ENCODE measurements at places on chromosomes 12 and 14.

DNA sequence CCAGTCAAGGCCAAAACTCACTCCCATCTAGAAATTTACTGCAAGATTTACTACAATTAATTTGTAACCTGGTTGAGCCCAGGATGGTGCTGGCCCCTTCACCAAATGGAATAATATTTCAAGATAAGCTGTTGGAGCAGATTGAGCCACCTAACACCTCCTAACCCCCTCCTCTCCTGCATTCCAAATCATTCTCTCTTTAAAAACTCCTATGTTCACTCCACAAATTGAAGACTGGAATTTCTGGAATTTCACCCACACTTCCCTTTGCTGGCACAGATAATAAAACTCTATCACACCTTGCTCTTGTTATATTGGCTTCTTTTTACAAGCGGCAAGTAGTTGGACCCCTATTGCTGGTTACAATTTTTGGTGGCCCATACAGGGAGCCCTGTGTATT, 41.7 kb downstream of the MIS18BP1 start:
- DNase-seq, result no peak

DNA sequence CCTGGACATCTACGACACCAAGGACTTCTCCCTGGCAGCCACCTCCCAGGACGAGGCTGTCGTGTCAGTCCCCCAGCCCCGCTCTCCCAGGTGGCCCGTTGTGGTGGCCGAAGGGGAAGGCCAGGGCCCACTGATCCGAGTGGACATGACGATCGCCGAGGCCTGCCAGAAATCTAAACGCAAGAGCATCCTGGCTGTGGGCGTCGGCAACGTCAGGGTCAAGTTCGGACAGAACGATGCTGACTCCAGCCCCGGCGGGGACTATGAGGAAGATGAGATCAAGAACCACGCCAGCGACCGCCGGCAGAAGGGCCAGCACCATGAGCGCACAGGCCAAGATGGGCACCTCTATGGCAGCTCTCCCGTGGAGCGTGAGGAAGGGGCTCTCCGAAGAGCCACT, 118.6 kb downstream of the SLC15A4 start:
- DNase-seq, result no peak

DNA sequence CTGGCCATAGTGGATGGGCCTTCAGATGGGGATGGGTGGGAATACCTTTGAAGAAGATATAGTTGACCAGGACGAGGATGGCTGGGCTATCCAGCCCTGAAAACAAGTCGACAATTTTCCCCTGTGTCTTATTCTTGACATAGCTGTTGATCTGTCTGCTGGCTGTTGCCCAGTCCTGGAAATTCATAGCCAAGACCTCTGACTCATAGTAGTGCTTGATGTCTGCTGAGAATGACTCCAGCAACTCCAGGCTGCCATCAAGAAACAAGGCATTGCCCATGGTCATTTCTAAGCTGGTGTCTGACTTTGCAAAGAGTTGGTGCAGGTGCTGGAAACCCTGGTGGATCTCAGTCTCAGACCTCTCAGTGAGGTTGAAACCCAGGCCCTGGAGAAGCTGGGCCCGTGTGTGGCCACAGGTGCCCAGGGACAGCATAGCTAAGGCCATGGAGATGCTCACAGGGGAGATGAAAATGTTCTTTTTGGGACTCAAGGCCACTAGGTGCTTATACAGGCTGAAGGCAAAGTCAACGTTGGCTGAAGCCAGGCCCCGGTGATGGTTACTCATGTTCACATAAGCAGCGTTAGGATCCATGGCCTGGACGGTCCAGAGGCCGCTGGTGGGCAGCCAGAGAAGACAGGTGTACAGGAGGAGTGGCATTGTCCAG, 9.0 kb downstream of the SERPINA6 start:
- DNase-seq, result no peak

GRCh38 chr12:117845271-117845904, 123.4 kb downstream of the KSR2 start:
- DNase-seq, result no peak

GRCh38 chr12:6374786-6375160, 590 bp downstream of the SCNN1A start:
- no peak for DNase-seq

GRCh38 chr14:71574976-71575375, 357.3 kb upstream of the RGS6 start:
- DNase-seq, result no peak

- no peak for DNase-seq
Observed at GRCh38 chr12:72094490-72094889, 155.8 kb downstream of the TPH2 start.

GRCh38 chr14:70473825-70474224, 21.9 kb downstream of the ADAM21 start:
- DNase-seq, result no peak

- no peak for DNase-seq
Observed at GRCh38 chr14:89013098-89013504, 188.7 kb downstream of the TTC8 start.

GRCh38 chr12:12398026-12398859, 41.4 kb downstream of the BORCS5 start:
- DNase-seq, result no peak

DNA sequence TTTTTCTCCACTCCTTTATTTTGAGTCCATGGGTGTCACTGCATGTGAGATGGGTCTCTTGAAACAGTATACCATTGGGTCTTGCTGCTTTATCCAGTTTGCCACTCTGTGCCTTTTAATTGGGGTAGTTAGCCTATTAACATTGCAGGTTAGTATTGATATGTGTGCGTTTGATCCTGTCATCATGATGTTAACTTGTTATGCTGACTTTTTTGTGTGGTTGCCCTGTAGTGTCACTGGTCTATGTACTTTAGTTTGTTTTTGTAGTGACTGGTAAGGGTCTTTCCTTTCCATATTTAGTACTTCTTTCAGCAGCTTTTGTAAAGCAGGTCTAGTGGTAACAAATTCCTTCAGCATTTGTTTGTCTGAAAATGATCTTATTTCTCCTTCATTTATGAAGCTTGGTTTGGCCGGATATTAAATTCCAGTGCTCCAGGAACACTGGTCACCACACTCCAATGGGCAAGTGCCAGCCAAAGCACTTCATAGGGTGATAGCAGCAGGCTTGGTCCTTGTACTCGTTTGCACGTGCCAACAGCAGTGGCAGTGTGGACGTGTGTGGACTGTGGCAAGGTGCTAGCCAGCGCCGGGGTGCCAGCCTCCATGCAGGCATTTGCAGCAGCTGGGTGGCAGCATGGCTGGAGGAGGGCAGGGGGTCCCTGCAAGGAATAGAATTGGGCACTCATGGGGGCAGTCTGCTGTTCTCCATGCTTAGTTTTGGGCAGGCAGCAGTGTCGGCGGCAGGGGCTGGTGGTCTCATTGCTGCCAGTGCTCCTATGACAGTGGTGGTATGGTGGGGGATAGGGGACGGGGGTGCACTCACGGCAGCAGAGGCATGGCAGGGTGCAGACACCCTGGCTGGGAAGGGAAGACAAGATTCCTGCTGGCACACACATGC, 53.5 kb downstream of the FRS2 start:
- DNase-seq, result no peak

GRCh38 chr12:19506497-19506896, 67.2 kb downstream of the AEBP2 start:
- DNase-seq, result no peak

- no peak for DNase-seq
Observed at GRCh38 chr12:112347581-112347982, 34.6 kb downstream of the HECTD4 start.

- no peak for DNase-seq
Observed at GRCh38 chr12:98733667-98734350, 88.7 kb downstream of the APAF1 start.

GRCh38 chr12:13368431-13368830, 171.9 kb downstream of the EMP1 start:
- no peak for DNase-seq

DNA sequence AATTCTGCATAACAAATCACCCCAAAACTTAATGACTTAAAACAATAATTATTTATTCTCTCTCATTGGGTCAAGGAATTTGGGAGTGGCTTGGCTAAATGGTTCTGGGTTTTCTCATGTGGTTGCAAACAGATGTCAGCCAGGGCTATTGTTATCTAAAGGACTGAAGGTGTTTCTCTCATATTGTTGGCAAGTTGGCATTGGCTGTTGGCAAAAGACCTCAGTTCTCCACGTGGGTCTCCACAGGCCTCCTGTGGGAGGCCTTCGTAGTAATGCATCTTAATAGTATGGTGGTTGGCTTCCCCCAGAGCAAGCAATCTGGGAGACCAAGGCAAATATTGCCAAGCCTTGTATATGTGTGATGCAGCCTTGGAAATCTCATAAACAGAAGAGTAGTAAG, 14.4 kb downstream of the GALNT16 start:
- no peak for DNase-seq

DNA sequence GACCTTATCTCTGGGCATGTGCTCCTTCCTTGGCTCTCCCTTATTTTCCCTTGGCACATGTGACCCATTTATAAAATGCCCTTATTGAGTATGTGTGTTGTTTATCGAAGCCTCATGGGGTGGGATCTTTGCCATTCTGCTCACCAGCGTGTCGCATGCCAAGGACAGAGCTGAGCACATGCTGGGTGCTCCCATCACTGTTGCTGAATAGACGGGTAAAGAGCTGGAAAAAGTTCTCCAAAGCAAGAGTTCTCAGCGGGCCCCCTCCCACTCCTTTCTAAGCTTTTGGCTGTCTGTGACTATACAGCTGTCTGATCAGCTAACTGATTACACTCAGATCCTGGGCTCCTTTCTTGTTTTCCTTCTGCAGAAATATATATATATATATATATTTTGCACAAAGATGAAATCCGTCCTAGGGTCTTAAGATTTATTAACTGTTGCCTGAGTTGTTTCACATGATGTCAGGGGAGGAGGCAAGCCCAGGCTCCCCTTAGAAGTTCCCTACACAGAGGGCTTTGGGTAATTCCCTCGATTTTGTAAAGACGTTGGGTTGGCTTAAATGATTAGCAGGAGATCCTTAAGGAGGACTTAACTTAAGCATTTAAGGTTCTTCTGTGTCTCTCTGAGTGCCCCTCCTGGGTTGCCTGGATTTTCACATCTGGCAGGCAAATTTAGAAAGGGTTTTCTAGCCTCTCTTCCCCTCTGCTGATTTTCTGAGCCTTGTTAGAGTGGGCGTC, 71.6 kb downstream of the TMEM132C start:
- DNase-seq, result no peak

DNA sequence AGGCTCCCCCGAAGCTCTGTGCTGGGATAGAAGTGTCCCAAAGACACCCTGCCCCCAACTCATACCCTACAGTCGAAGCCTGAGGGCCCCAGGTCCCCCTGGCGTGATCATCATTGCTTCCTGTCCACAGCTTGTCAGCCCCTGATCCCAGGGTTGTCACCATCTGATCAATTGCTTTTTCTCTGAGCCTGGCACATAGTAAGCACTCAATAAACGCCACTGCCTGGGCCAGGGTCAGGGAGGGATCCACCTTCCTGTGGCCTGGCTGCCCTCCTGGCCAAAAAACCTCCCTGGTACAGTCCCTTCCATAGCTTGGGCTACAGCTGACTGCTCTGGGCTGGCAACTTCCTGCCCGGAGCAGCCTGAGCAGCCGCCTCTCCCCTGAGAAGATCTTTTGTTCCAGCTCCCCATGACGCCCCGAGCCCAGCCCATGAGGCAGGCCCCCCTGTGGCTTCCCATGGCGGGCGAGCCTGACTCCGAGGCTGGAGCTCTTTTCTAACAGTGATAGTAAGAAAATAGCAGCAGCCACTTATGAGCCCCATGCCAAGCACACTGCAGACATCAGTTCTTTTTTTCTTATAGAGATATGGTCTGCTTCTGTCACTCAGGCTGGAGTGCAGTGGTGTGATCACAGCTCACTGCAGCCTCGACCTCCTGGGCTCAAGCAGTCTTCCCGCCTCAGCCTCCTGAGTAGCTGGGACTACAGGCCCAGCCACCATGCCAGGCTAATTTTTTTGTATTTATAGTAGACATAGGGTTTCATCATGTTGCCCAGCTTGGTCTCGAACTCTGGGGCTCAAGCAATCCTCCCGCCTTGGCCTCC, 6.5 kb downstream of the SH2B3 start:
- DNase-seq, result no peak

DNA sequence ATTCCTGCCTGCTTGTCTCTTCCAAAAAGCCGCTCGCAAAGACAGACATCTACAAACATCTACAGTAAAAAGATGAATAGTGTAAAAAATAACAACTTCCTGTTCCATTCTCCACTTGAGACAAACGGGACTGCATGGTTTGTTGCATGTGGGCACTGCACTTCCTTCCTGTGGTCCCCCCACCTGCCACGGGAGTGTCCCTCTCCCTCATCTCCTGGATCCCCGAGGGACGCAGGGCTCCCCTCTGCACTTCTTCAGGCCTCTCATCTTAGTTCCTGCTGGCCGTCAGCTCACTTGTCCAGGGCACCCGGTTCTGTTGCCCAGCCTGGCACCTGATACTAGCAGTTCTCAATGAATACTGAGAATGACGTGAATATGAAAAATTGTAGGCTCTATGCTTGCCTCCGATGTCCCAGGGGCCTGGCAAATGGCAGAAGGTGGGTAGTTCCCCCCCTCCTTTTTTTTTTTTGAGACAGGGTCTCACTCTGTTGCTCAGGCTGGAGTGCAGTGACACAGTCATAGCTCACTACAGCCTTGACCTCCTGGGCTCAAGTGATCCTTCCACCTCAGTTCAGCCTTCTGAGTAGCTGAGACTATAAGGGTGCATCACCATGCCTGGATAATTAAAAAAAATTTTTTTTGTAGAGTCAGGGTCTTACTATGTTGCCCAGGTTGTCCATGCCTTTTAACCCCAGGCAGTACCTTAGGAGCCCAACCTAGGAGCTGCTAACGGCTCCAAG, 3.5 kb upstream of the KLC1 start:
- peak; percentile 58 for DNase-seq

GRCh38 chr12:121801595-121802484, 2.0 kb upstream of the SETD1B start:
- DNase-seq, result no peak

- peak; percentile 77 for DNase-seq
Observed at GRCh38 chr14:74257078-74257940, 18.1 kb downstream of the VSX2 start.

- no peak for DNase-seq
Observed at GRCh38 chr12:116174006-116174405, 103.5 kb downstream of the MED13L start.

DNA sequence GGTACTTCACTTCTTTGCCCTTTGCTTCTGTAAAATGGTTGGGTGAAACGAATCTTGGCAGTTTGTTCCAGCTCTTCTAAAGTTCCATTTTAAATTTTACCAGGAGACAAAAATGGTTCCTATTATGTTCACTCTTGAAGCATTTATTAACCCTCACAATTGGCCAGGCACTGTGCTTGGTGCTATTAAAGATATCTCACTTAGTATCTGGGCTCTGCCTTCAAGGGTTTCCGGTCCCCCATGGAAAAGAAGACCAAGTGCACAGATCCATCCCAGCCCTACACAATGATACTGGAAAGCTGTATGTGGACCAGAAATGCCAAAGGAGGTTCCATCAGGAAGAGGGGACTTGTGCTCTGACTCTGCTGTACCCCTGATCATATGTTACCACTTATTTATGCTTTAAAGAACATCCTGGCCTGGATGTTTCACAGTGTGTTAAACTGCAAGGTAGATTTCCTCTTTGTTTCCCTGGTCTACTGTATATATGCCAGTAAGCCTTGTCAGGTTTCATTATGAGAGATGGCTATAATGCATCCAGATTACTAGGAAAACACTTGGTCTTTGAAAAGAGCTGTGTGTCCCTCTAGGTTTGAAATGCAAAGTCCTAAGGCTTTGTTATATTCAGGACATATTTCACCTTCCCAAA, 154.8 kb downstream of the PRKCH start:
- DNase-seq, result no peak

GRCh38 chr14:61146899-61147298, 134.2 kb downstream of the TMEM30B start:
- DNase-seq, result no peak
